Fibroblast of skin of abdomen (primary cell): ENCODE measurements at places on chromosomes 1 and 21.

DNA sequence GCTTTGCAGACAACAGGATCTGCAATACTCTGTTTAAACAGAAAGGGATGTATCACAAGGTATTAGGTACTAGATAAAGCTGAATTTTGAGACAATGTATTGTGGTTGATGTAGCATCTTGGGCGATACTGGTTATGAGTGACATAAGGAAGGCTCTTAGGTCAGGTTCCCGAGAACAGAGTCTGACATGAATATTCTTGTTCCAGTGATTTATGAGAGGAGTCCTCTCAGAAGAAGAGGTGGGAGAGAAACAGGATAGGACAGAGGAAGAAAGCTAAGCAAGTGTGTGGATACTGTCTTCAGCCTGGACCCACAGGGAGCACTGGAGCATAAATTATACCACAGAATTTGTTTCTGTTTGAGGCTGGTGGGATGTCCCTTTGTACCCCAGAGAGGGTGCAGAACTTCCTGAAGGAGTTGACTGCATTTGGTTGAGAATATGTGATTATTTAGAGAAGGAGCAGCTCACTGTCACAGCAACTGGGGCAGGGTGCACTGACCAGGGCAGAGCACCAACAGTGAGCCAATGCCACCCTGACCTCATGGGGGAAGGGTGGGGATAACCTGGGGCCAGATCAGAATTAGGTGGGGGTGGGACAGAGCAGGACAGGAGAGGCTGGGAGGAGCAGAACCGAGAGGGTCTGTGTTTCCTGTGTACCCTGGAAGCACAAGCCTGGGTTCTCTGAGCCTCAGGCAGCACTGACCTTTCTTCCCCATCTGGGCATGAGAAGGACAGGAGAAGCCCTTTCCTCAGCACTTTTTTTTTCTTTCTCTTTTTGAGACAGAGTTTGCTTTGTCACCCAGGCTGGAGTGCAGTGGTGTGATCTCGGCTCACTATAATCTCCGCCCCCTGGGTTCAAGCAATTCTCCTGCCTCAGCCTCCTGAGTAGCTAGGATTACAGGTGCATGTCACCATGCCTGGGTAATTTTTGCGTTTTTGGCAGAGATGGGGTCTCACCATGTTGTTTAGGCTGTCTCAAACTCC, 36.3 kb upstream of the SLC6A9 start:
- no peak for DNase-seq

- peak; percentile 80 for DNase-seq
Observed at GRCh38 chr1:150009604-150010392, 728 bp downstream of the OTUD7B start.

DNA sequence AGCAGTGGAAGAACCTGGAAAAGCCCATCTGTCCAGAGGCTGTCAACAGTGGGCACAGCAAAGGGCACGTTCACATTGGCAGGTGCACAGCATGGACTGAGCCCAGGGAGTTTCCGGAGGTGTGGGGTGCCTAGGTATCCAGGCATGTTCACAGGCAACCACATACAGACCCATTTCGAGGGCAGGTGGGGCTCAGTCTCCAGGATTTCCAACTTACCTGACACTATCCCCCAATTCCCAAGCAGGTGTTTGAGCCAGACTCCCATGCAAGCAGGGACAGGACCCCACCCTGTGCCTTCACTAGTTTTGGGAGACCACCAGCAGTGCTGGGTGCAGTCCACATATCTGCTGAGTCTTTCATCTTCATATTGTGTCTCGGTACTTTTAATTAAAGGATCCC, 65.0 kb upstream of the IRF2BP2 start:
- no peak for DNase-seq

- peak; percentile 53 for DNase-seq
Observed at GRCh38 chr1:203117611-203118575, 9.6 kb upstream of the ADORA1 start.

GRCh38 chr1:89725011-89725370, 92.1 kb downstream of the LRRC8C start:
- peak; percentile 93 for DNase-seq

DNA sequence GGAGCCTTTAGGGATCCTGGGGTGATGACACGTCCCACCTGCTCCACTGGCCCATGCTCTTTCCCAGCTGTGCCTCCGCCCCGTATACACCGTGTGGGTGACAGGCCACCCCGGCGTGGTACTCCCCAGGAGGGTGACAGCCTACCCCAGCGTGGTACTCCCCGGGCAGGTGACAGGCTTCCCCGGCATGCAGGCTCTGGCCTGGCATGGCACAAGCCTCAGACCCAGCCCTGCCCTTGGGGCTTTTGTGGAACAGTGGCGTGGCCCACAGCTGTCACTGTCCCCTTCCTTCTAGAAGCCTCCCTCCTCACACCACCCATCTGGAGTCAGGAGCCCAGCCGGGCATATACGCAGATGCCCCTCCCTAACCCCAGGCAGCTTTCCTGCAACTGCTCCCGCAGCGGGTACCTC, 4.7 kb upstream of the PFKL start:
- no peak for DNase-seq

DNA sequence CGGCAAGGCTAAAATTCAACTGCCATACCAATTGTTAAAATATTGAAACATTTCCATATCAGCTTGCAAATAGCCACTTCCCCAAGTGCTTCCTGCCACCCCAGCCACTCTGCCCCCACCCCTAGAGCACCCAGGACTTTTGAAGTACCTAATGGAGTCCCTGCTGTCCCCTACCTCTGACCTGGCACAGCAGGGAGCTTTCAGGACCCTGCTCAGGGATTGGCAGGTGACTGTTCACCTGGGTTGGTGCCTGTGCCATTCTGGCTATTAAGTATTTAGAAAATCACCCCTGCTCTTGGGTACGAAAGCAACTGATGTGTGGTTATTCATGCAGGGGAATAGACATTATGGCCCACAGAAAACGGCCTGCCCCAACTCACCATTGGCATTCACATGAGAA, 9.1 kb upstream of the HPCAL4 start:
- DNase-seq: no peak

DNA sequence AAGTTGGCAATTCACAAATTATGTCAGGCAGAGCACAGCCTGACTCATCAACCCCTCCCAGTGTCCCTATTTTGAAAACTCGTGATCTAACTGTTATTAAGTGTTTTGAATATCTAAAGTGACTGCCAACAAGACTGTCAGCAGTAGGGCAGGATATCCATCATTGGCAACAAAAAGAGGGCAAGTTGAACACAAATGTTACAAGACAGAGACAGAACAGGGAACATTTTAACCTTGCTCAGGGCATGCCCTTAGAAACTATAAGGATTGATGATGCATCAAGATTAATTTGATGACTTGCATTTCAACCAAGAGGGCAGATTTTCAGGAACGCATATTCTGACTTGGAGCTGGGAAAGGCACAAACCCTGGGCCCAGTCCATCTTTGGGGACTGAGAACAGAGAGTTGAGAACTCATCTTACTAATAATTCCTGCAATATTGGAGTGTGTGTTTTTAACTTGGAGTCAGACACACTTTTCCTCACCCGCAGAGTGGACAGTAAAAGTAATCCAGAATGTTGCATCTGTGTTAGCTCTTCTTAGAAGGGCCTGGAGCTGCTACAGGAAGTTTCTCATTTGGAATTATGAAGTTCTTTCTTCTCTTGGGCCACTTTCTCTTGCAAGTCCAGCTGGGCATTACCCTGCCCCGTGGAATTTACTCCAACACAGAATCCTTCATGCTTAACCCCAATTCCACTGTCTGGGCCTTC, 317.2 kb downstream of the LTN1 start:
- peak; percentile 9 for DNase-seq

- DNase-seq: no peak
Observed at GRCh38 chr1:98500324-98500723, 161.2 kb upstream of the SNX7 start.

DNA sequence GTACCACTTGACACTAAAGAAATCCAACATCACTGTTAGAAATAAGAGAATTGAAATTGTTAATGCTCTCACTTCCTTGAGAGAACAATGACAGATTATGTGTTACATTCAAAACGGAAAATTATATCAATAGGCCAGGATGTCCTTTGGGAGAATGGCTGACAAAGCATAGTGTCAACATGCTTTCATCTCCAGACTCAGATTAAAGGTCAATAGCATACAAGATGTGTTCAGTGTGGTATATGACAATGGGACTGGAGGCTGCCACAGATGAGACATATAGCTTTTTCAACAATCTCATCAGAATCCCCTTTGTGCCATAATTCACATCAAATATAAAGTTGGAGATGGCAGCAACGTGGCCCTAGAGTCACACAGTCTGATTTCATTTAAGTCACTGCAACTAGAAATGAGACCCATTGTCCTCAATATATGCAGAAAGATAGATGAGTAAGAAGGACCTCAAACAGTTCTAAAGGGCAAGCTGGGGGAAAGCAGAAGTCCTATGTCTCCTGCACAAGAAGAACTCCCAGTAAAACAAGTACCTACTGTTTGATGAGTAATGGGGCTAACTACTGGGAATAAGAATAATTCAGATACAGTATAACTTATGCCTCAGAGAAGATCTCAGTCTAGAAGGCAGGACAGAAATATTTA, 327.9 kb downstream of the TTLL7 start:
- DNase-seq: no peak

DNA sequence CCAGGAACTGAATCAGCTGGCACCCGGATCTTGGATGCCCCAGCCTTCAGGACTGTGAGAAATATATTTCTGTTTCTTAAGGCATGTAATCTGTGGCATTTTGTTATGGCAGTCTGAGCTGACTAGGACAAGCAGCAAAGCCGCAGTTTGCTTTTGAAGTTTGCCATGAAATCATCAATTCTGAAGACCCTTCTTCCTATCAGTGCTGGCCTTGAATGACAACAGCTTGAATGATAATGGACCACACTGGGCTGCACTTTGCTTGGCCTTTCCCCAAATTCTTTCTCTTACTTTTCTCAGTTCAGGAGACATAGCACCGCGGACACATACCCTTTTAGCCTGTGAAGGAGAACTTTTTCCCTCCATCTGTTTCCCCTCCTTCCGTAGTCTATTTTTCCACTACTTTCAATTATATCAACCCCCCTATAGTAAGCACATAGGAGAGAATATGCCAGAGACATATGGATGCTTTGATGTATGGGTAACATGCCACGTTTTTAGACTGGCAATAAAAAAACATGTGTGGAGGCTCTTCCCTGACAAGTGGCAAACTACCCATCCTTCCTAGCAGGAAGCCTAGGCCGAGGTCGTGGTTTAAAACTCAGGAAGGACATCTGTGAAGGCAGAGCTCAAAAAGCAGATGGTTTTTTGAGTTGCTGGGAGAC, 42.9 kb downstream of the HLX start:
- DNase-seq: no peak

DNA sequence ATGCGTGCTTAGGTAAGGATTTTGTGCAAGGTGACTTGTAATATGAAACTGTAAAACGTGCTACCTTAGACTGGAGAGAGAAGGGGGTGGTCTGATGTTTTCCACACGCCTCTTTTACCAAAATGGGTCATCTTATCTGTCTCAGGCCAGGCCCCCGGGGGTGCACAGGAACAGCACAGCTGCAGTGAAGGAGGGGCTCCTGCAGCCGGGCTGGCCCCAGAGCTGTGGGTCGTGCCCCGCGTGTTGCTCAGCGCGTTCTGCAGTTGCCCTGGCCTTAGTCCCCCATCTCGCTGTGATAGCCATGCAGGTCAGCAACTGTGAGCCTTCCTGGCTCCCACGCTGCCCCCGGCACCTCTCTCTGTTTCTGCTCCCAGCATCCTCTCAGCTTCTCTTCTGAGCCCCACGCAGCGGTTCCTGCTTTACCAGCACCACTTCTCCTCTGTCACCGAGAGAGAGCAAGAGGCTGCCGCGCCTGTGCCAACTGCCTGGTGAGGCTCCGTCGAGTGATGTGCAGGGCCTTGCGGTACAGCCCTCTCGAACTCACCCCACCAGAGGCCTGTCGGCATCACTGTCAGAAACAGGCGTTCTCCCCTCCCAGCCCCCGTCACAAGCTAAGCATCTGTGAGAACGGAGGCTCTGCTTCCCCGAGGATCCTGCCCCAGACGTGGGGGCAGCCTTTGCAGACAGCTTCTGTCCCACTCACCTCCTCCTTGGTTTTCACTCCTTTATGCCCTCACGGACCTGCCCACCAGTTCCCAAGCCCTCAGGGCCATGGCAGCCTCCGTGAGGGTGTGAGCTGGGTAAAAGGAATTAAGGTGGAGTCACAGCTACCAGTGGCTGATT, 73.3 kb downstream of the ADARB1 start:
- DNase-seq: no peak

DNA sequence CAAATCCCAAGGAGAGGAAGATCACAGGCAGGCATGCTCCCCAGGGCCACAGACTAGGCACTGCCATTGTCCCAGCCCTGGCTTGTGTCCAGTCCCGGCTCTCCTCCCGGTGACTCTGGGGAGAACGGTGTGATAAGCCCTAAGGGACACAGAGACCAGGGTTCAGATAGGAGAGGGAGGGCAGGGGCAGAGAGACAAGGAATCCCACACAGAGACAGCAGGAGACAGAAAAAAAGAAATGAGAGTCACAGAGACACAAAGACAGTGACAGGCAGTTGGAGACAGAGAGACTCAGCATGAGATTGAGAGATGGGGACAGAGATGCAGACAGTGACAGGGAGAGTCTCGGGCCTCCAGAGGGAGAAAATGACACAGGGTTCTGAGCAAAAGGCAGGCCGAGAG, 361 bp downstream of the INSRR start:
- no peak for DNase-seq

DNA sequence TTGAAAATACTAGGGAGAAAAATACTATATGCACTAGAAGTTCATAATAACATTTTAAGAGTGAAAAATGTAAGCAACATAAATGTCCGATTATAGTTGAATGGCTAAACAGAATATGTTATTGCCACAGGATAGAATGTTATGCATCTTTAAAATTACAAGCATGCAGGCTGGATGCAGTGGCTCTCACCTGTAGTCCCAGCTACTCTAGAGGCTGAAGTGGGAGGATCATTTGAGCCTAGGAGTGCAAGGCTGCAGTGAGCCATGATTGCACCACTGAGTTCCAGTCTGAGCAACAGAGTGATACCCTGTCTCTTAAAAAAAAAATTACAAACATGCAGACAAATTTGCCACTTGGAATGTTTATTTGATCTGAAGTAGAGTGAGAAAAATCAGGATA, 3.0 kb upstream of the BATF3 start:
- DNase-seq: no peak

- no peak for DNase-seq
Observed at GRCh38 chr21:14962217-14962616, 102.6 kb downstream of the NRIP1 start.

DNA sequence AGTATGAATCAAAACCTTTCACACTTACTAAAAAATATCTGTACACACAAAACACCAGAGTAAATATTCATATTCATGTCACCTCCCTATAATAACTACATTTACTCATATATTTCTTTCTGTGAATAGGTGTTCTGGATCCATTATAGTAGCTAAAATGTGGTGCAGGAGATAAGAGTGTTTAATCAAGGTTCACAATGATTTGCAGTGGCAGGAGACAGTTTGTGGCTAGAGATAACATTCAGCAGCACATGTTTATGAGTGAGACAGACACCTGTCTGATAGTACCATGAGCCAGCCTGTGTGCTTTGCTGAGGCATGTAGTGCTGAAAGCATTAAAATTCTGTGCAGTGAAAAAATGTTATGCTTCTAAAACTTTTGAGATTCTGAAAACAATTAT, 410.3 kb downstream of the SRGAP2C start:
- DNase-seq: no peak
